ENCODE measurements at places on chromosomes 5 and 9.

DNA sequence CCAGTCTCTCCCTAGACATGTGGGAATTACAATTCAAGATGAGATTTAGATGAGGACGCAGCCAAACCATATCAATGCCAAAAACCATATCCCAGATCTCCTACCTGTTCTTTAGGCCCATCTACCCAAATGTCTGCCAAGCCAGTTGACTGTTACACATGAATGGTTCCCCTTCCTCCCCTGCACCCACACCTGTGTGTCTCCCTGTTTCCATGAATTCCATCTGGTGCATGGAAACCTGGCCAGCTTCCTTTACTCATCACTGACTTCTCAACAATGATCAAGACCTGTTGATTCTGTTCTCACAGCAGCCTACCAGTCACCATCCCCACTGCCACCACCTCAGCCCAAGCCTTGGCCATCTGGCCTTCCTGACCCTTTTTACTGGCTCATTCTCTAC is 222.7 kb downstream of the NR3C1 start:
- DNase-seq, result no peak

DNA sequence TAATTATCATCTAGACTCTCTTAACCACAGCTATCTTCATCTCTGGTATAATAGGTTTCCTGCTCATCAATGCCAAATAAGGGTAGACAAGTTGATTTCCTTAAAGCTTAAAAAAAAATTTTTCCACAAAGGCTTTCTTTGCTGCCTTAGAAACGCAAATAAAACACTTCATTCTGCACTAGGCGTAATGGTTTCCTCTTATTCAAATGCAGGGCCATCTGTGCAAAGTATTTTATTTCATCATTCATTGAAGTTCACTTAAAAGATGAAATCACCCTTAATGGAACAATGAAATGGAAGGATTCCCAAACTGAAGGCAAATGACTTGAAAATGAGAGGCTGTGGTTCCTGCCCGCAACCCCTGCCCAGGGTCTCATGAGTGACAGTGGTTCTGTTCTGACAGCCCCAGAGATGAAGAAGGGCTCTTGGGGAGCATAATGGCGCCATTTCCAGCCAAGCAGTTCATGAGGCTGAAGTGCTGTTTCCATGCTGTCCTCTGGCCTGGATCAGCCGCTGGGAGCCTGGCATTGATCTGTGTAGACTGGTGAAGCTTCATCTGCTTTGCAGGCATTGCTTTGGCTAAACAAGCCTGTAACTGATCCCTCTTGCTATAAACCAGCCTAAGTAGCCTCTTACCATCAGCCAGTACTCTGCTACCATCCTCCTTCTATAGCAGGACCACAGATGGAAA is 276.9 kb upstream of the WWC1 start:
- no peak for DNase-seq

- DNase-seq, result no peak
Measured at GRCh38 chr9:77085416-77085815, 66.0 kb downstream of the FOXB2 start.

DNA sequence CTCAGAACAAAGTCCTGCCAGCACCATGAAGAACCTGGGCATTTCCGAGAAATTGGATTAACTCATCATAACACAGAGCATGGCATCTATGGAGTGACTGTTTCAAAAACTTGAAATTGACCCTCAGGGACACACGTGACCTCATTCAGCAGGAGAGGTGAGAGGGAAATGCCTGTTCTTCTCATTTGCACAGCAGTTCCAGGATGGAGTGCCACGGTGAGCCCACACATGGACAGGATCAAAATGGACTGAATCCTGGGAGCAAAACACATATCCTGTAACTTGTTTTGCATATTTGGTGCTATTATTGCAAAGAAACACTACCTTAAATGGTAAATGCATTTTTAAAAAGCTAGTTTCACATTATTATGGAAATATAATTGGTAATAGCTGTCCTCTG is 256.1 kb upstream of the IRX2 start:
- no peak for DNase-seq

- DNase-seq, result peak; percentile 22
Measured at GRCh38 chr9:37197158-37198038, 77.0 kb downstream of the ZCCHC7 start.
